Activated gamma-delta T cell (primary cell): ENCODE measurements at places on chromosomes 7 and 10.

DNA sequence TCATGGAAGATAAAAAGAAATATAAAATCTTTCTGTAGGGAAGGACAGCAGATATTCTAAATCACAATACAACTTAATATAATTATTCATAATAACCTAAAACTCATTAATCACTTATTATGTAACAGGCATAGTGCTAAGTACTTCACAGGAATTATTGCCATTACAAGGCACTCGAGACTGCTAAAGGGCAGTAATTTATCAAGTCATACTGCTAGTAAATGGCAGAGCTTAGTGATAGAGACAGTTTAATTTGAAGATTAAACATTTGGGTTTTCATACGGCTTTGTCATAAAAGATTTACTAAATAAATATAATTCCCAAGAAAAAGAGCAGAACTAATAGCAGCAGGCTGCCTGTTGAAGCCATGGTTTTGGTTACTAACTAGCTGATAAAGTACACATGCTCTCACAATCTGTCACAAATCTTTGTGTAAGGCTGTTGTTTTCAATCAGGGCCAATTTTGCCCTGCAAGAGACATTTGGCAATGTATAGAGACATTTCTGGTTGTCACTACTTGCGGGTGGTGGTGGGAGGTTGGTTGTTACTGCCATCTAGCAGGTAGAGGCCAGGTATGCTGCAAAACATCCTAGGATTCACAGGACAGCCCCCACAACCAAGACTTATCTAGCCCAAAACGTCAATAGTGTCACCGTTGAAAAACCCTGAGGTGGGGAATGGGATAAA lies 233.3 kb upstream of the CACNA2D1 start:
- no peak for DNase-seq

DNA sequence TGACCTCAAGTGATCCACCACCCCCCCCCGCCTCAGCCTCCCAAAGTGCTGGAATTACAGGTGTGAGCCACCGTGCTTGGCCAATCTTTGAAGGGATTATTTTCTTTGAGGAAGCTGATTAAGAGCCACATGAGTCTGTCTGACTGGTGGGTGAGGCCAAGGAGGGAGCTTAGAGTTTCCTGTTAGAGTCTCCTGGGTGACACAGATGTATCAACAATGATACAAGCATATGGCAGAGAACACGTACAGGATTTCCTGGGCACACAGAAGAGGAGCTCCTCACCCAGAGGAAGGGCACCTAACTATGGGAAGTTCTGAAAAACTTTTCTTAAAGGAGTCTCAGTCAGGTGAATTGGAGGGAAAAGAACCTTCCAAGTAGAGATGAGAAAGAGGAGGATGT lies 69.4 kb downstream of the GOLGA7B start:
- no peak for DNase-seq

DNA sequence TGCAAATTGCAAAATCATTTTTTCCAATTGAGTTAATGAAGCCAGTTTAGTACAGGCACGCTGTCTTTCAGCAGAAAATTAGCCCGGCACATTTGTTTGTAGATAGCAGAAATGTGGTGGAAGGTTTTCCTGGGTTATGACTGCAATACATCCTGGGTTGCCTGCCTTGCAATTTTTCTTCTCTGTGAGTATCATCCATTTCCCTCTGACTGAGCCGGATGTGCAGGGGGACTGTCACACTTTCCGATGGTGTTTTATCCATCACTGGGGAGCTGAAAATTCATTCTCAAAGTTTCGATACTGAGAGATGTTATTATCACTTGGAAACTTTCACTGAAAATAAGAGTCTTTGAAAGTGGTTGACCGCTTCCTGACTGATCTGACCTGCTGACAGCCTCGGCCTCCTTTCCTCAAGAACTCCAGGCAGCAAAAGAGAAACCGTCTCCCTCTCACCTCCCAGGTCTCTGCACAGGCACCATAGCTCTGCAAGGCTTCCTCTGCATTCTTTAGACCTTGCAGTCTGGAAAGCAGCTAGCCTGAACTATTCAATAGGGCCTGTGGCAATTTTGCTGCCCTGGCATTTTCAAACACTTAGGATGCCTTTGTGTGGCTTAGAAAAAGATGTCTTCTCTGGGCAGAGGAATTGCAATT lies 320.8 kb upstream of the NRP1 start:
- no peak for DNase-seq

GRCh38 chr7:157612664-157613561 lies 276.1 kb downstream of the DNAJB6 start:
- DNase-seq = peak; percentile 46

DNA sequence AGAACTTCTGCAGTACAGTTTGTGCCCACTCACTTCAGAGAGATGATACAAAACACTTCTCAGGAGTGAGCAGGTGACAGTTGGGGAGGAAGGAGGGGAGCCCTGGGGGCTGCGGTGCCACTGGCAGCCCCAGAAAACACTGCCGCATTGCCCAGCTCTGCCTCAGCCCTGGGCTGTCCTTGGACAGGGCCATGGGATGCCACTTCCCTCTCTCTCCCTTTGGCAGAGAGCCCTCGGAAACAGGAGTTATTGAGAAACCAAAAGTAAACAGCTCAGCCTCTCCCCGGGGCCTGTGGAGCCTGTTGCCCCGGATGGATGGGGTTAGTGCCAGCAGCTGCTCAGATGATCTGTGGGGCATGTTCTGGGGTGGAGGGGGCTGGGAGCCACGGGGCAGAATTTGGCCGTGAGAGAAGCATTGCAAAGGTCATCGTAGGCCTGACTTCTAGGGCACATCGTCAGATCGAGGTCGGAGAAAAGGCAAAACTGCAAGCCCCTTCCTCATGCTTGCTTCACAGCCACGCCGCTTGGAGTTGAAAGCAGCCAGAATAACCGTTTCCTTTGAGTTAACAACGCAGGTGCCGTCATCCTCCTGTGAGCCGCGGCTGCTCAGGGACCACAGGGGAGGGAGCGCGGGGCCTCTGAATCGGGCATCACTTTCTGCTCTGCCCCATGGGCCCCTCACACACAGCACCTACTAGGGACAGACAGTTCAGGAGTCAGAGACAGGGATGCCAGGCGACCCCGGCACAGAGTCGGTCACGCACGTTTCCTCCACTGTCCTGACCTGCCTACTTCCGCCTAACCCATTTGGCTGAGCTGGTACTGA lies 256.4 kb downstream of the CAMK1D start:
- DNase-seq = no peak
